Spinal cord (tissue), 10 donors: ENCODE measurements at places on chromosomes 1 and 21.

DNA sequence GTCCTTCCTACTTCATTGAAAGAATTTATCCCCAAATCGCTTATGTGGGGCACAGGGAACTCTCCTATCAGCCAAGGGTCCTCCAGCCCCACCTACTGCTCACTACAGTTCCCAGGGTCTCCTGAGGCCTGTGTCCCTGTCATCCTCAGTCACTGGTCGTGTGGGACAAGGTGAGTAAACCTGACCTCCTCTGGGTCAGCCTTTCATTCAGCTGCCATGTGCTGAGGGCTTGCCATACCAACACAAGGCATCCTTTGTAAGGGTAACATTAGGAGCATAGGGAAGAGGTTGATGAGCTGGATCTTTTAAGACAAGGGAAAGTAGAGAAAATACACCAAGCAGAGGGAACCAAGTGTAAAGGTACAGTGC, 11.2 kb upstream of the SNAPIN start:
- DNase-seq: no peak

- peak; percentile 55 for DNase-seq
Observed at GRCh38 chr1:156703741-156704140, 1.6 kb downstream of the CRABP2 start.

DNA sequence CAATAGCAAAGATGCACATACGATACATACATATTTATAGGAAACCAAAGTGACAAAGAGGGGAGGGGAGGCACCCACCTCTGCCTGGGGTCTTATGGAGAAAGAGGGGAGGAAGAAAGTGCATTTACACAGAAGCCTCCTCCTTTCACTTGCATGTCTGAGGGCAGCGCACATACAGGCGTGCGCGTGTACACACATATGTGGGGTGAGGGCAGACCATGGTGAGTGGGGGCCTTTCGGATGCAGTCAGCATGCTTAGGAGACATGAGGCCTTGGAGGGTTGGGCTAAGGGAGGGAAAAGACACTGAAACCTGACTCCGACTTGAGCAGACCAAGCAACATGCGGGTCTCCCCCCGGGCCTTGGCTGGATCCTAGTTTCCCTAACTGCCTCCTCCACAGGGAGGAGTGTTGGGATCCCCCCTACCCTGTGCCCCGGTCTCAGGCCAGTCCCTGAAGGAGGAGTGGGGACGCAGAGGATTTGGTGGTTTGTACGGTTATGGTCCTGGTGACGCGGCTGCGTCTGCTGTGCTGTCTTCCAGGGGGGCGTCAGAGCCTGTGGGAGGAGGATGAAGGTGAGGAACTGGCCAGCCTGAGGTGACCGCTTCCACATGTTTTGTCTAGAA, 15.2 kb downstream of the LRRC71 start:
- no peak for DNase-seq

DNA sequence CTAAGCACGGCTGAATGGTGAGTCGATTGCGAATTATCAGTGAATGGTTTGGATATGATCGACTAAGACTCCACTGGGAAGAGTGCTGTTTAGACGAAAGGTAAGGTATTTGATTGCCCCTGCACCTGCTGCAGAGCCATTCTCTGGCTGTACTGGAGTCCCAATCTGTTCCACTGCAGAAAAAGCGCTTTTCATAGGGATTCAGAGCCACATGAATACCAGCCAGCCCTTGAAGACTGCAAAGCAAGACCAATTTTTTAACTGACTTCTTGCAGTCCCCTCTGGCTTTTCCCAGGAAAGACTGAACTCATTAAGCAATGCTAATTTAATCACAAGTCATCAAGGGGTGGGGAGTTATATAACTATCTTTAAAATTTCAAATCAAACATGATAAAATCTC, 1.3 kb downstream of the GREM2 start:
- DNase-seq: peak; percentile 25

GRCh38 chr1:239243006-239243405, 143.4 kb upstream of the CHRM3 start:
- no peak for DNase-seq

- no peak for DNase-seq
Observed at GRCh38 chr1:23473037-23473800, 10.8 kb downstream of the ASAP3 start.

GRCh38 chr1:47875831-47876586, 121.2 kb downstream of the TRABD2B start:
- DNase-seq: no peak

DNA sequence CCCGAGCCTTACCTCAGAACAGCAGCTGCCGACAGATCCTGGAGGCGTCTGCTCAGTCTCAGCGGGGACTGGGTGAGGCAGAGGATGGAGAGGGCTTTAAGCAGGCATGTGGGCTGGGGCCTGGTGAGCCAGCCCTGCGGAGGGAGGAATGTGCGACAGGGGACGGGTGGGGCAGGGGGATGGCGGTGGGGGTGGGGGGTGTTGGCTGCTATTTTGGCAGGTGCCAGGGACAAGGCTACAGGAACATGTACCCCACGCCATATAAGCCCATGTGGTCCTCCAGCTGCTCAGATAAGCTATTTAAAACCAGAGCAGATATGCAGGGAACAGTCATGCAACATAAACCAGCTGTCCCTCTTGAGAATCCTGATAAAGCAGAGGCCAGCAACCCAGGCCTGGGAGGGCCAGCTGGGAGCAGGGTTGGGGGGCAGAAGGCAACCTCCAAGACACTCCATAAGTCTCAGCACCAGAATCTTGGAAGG, at the start of gene TNNT2:
Gene TNNT2, minus strand, starts transcription at position 70 of the 482 bp plus-strand sequence. CDS start 4,426 bp downstream, outside the sequence.
- no peak for DNase-seq

GRCh38 chr21:43712268-43712942, 6.5 kb upstream of the PDXK start:
- no peak for DNase-seq

- no peak for DNase-seq
Observed at GRCh38 chr1:87176514-87176913, 152.2 kb upstream of the LMO4 start.

DNA sequence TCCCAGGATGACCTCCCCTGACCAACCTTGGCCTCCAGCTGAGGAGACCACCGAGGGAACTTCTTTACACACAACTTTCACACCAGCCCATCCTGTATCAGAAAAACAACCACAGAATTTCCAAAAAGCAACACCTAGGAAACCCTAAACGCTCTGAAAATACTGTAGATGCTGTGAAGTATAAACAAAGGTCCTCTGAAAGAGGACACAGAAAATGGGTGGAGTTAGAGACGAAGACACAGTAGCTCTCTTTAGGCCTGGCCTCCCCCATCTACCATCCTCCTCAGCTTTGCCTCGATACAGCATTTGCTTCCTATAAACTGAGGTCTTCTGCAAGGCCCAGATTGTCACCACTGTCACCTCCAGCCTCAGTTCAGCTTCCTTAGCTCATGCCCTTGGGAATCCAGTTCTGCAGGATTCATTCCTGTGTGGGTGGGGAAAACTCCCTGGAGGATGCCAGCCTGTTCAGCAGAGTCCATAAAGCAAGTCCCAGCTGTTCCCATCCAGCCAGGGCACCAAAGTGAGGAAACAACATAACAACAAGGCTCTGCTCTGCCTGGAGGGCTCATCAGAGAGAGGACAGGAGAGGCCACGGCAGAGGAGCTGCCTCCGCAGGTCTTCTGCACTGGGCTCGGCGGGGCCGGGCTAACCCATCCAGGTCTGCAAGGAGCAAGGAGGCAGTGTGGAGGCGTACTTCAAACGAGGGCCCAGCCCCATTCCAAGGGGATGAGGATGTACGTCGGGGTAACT, 15.0 kb downstream of the PIK3C2B start:
- no peak for DNase-seq

- DNase-seq: no peak
Observed at GRCh38 chr1:106435269-106435668, 621.2 kb upstream of the PRMT6 start.

- DNase-seq: no peak
Observed at GRCh38 chr1:98388441-98388840, 273.1 kb upstream of the SNX7 start.

GRCh38 chr21:36883532-36884486, 82.7 kb downstream of the HLCS start:
- no peak for DNase-seq

DNA sequence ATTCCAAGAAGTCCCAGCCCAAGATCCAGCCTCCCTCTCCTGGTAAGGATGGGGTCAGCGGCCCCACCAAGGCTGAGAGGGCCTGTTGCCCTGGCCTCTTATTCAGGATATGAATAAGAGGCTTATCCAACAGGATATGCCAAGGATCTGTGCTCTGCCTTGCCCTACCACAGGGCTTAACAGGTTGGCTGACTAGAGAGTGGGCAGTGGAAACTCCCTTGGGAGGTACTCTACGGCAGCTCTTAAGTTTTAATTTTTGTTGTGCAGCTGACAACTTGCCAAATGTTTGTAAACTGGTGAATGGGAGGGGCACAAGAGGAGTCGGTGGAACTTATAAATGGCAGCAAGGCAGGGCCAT, 16.5 kb upstream of the PIGV start:
- no peak for DNase-seq

DNA sequence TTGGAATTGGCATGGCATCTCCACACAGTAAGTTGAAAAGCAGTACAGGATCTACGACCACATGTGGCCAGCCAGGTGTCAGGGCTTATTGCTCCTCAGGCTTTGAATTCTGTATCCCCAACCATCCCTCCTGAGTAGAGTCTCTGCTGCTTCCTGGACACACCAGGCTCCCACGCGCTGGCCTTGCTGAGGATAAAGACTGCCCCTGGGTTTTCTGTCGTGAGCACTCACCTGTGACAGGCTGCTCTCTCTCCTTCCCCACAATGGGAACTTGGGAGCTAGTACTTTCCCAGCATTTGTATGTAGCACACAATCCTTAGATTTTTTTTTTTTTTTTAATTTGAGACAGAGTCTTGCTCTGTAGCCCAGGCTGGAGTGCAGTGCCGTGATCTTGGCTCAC, 33.6 kb downstream of the PBX1 start:
- DNase-seq: no peak

DNA sequence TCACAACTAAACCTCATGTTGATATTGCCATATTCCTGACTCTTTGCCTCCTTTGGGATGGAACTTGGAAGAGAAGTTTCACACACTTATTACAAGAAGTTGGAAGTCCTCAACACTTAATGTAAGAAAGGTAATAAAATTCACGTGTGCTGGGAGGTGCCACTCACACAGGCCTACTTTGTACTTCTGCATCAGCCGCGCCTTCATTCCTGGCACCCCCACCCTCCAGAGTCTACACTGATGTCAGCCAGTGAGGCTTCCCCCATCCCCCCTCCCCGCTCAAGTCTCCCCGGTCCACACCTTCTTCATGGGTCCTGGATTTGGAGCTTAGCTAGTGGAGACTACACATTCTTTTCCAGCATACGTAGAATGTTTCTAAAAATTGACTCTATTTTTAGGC, 24.8 kb upstream of the SLC45A1 start:
- no peak for DNase-seq

DNA sequence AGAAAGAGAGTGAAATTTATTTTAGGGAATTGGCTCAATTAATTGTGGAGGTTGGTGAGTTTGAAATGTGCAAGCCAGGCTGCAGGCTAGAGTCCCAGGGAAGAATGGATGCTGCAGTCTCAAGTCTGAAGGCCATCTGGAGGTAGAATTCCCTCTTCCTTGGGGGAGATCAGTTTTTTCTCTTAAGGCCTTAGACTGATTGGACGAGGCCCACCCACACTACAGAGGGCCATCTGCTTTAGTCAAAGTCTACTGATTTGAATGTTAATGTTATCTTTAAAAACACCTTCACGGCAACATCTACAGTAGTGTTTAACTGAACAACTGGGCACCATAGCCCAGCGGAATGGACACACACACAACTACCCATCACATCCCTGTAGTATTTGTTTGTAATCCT, 245.9 kb upstream of the IRF2BP2 start:
- no peak for DNase-seq

- DNase-seq: no peak
Observed at GRCh38 chr1:163844459-163844858, 522.7 kb downstream of the NUF2 start.

DNA sequence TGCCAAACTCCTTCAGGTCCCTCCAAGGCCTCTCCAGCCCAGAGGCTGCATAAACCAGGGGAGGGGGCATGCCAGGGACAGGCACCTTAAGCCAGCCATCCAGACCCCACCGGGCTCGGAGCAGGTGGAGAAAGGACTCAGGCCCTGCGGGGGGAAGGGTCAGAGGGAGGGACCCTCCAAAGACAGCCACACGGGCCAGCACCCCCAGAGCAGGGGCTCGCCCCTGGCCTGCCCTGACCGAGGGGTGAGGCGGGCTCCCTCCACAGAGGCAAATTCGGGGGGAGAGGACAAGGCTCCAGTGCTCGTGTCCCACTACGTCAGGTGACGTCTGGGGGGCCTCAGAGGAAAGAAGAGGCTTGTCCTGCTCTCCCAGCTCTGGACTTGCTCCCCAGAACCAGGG, 8.2 kb downstream of the MEGF6 start:
- DNase-seq: no peak

GRCh38 chr21:31340942-31341487, 3.0 kb downstream of the TIAM1 start:
- no peak for DNase-seq

DNA sequence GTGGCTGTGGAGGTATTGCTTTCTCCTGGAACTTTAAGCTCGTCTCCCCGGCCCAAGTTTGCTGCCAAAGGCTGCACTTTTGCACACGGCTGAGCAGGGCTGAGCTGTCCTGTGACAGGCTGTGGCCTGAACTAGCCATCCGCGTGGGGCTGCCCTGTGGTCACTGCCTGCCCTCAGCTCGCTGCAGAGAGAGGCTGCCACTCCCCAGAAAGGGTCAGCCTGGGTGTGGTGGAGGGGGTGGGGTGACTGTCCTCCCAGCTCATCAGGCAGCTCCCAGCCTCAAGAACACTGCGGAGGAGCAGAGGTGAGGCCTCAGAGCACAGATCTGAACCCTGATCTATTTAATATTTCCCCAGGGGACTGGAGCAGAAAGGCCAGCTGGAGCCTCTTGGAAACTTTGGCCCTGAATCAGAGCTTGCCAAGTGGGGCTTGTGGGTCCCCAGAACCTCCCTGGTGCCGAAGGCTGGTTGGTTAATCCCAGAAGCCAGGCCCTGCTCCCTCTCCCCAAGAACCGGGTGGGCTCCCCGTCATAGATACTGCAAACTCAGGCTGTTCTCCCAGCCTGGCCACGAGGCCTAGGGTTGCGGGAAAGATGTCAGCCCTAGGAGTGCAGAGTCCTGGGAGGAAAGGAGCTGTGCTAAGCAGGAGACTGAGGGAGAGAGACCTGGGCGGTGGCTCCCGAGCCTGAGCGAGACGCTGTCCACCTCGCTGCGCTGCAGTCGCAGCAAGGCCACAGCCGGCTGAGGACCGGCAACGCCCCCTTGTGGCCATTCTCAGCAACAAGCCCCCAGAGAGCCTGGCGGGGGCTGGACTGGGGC, 125.1 kb upstream of the IPO9 start:
- DNase-seq: peak; percentile 66

DNA sequence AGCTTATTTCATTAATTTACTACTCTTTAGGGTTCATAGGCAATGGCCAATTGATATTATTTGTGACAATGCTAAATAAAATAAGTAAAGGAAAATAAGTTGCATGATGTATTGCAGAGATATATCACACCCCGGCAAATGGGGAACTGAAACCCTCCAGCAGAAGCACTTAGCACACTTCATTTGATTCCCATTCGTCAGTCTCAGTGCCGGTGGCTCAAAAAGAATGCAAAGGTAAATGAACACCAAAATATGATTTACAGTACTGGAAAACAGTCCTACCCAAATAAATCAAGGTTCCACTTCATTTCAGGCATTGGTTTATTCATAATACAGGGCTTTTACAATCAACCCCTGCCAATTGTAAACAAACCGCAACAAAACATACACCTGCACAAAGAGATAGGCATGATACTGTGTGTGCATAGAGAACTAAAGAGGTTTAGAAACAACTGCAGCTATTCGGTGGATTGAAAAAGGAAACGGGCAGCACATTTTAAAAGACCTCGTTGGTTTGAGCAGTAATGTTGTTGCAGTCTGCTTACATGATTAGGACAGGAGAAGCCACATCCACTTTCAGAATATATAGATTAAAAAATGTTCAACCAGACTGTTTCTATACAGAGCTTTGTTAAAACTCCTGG, 1019.2 kb downstream of the TTLL7 start:
- DNase-seq: no peak
